Activated naive CD4-positive, alpha-beta T cell treated with anti-CD3 and anti-CD28 coated beads, Interleukin-2, amount 50 U/mL, for 72 hours (primary cell): ENCODE measurements at places on chromosomes 5 and 9. TPM values are rescaled to one million over a fixed set of nuclear protein-coding genes. Genes with fewer than 3 reads are reported as not detected.

- DNase-seq = no peak
Observed at GRCh38 chr9:7115606-7116005, 357.8 kb downstream of the KDM4C start.

CTSL gene
- total RNA-seq = 6.7 TPM

- DNase-seq = no peak
Observed at GRCh38 chr5:149654231-149654630, 72.9 kb downstream of the ARHGEF37 start.

DNA sequence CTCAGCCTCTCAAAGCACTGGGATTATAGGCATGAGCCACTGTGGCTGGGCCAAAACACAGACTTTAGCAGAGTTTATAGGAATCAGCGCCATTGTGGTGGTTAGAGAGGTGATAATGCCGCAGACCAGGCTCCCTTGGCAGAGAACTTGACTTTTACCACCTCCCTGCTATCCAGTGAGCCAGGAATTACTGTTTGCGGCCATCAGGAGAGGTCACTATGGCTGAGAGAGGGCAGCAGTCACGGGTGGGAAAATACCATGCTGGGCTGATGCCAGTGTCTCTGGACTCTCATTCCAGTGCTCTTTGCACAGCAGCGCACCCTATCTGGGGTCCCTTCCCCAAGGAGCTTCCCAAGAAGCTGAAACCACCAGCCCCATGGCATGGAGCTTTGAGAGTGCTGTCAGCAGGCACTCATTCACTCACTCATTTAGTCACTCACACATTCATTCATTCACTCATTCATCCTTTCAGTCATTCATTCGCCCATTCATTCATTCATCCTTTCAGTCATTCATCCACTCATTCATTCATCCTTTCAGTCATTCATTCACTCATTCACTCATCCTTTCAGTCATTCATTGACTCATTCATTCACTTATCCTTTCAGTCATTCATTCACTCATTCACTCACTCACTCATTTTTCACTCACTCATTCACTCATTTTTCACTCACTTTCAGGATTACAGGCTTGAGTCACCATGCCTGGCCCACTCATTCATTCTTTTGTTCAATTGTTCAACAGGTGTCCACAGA lies 27.3 kb upstream of the RNU6ATAC start:
- no peak for DNase-seq

- no peak for DNase-seq
Observed at GRCh38 chr5:159488516-159488915, 158.2 kb upstream of the IL12B start.

- DNase-seq = no peak
Observed at GRCh38 chr5:174094857-174095606, 49.5 kb downstream of the NSG2 start.

DNA sequence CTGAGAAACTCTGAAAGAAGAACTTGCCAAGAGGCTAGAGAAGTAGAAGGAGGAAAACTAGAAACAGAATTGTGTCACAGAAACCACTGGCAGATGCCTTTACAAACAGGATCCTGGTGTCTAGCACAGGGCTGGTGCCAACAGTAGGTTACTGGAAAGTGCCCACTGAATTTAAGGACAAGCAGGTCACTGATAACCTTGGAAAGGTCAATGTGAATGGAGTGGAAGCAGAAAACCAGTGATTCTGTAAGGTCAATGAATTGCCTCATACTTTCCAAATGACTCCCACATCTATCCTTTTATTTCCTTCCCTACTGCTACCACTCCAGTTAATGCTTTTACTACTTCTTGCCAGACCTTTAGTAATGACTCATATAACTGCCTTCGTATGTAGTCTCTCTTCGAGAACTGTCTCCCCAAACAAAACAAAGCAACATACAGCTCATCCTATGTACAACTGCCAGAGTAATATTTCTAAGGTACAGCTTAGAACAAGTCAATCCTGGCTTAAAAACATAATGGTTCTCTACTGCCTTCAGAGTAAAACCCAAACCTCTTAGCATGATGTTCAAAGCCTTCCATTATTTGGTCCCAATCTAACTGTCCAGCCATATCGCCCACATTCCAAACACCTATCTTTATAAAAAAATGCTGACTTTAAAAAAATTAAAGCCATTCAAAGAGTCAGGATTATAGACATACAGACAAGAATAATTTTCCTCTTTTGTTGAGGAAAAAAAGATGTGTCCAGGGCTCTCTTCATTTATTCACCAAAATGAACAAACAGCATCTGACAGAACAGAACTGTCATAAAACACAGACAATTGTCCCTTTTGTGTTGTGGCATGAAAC lies 52.5 kb downstream of the NR3C1 start:
- no peak for DNase-seq

SPOCK1 gene
- total RNA-seq = not detected

- no peak for DNase-seq
Observed at GRCh38 chr5:108003178-108003577, 332.4 kb upstream of the EFNA5 start.

DNA sequence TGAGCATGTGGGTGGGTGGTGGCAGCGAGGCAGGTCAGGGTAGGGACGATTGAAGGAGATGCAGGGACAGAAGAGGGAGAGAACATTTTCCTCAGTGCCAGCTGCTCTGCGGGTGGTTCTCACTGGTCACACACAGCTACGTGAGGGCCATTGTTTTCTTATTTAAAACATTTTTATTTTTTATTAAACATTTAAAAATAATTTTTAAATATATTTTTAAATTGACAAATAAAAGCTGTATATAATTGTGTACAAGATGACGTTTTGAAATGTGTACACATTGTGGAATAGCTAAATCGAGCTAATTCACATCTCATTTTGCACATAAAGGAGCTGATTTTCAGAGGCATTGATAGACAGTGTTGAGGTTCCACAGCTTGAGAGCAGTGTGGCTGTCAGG lies 14.0 kb downstream of the FAM240B start:
- no peak for DNase-seq

CATSPER3 gene
- 0.23 TPM for total RNA-seq
